Activated CD4-positive, alpha-beta T cell treated with anti-CD3 and anti-CD28 coated beads, Interleukin-10, Interleukin-2, amounts not matched to agents 100 ng/mL and 50 ng/mL, durations not matched to agents 16 hours and 8 hours (primary cell): ENCODE measurements at places on chromosomes 7 and 10.

GRCh38 chr7:70298780-70299471 is 700.7 kb downstream of the AUTS2 start:
- DNase-seq: no peak

DNA sequence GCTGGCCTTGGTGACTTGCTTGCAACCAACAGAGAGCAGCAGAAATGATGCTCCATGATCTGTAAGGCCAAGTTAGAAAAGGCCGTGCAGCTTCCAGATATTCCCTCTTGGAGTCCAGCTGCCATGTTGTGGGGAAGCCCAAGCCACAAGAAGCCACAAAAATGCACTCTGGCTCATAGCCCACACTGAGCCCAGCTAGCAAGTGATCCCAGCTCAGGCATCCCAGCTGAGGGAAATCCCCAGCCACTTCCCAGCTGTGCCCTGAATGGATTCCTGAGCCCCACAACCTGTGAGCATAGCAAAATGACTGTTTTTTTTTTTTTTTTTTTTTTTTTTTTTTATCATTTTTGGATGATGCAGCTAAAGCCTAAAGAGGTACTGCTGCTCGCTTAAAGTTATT is 11.1 kb upstream of the SDK1 start:
- no peak for DNase-seq

DNA sequence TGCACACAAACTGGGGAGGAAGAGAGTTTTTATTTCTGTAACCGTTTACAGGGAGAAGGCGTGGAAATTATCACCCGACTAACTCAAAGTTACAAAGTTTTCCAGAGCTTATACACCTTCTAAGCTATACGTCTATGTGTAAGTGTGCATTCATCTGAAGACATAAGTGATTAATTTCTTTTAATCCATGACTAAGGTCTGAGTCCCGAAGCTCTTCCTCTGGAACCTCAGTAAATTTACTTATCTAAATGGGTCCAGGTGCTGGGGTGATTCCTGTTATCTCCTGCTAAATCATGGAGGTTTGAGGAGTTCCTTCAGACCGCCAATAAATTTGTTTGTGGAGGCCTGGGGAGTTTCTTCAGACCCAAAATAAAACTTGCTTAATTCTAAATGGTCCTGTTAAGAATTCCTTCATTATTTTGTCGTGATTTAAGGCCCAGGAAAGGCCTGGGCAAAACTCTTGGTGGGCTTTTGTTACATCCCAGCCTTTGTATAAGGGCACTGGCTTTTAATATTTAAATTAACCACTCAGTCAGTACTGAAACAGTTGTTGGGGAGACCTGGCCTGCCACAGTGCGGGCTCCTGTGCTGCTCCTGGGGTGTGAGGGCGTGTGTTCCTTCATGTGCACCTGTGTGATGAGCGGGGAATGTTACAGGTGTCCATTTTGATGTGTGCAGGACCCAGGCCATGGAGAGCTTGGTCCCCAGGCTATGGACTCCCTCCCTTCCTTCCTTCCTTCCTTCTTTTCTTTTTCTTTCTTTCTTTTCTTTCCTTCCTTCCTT is 5.8 kb upstream of the METTL27 start:
- no peak for DNase-seq

GRCh38 chr7:68247571-68247970 is 1250.9 kb downstream of the TYW1 start:
- DNase-seq: no peak

DNA sequence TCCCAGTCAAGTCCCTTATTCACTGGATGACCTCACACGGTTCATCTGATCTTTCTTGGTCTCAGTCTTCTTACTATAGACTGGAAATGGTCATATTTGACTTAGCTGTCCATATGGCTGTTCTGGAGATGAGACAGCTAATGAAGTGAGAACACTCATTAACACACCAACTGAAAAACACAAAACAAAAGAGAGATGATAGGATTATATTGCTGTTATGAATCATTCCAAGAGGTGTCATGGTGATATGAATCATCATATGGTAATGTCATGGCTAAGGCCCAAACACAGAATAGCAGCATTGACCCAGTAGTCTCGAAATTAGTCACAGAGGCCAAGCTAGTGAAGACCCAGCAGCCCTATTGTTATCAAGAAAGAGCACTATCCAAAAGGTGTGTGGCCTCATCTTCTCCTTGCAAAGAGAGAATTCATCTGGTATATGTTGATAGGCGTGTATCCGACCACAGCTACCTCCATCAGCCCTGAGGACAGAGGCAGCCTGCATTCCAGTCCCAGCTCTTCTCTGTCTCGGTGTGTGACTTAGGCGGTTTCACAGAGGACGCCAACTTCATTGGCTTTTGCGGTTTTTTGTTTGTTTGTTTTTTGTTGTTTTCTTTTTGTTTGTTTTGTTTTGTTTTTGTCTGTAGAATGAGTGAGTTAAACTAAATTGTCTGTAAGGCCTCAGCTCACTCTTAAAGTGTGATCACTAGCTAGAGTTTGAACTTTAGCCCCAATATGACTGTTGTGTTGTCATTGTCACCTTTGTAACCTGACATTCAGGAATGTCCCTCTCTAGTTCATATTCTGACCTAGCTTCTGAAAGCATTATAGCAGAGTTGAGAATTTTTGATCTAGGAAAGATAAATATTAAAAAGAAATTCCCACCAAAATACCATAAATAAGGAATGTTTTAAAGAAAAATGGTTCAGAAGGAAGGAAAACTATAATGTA is 97.4 kb upstream of the PDCD4 start:
- peak; percentile 98 for DNase-seq

DNA sequence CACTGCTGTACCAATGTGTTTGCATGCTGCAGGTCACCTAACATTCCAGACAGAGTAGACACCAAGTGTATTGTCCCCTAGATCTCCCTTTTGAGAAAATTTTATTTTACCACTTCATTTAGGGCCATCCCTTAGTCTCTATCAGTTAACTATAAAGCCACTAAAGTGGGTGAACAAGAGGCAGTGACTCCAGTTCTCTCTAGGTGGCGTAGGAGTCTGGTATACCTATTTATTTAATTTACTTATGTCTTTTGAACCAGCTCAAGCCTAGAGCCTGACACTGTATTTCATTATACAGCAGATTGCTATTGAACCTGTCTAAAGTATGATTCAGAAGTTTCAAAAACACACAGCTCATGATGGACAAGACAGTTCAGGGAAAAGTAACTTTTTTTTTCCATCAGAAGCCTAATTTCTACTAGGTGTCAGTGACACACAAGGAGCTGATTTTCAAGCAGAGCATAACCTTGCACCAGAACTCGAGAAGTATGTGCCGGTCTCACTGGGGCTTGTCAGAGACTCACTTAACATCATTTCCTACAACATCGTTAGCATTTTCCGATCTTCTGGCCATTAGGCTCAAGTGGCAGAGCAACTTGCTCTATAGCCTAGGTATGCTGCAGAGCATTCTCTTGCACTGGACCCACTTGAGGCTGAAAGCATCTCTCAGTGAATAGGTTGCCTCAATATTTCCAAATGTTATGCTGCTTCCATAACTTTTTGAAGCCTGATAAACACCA is 175.4 kb downstream of the CDC14C start:
- no peak for DNase-seq

DNA sequence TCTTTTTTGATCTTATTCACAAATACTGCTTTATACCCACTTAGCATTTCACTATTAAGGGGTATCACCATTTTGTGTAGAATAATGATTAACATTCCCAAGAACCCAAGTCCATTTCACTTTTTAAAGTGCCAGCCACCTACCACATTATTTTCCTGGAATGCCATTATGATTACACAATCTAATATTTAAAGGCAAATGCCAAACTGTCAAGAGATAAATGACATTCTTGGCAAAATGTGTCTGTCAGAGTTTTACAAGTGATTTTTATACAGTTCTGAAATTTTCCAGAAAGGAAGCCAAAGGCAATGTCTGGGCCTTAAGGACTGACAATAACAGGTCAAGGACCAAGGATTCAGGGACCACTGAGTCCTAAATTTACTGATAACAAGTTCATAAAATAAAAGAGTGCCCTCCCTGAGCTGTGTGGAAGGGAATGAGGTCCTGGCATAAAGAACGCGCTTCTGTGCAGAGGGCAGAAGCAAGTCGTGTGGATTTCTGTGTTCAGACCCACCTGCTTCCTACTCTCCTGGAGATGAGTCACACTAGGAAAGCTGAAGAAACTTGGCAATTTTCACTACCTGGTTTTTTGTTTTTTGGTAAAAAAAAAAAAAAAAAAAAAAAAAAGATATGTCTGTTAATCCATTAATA is 66.5 kb downstream of the UBE2H start:
- DNase-seq: no peak

- DNase-seq: no peak
Observed at GRCh38 chr10:93438613-93439253, 43.4 kb downstream of the MYOF start.

GRCh38 chr10:101012525-101013364 is 13.1 kb downstream of the LZTS2 start:
- peak; percentile 90 for DNase-seq

GRCh38 chr10:73908853-73909539 is 1.9 kb upstream of the PLAU start:
- DNase-seq: peak; percentile 90

- no peak for DNase-seq
Observed at GRCh38 chr7:130897515-130898419, 163.8 kb upstream of the KLF14 start.

GRCh38 chr10:43190775-43191174 is 52.5 kb downstream of the CSGALNACT2 start:
- DNase-seq: no peak

GRCh38 chr10:35533565-35533964 is 71.6 kb upstream of the GJD4 start:
- DNase-seq: no peak

GRCh38 chr7:91165846-91166230 is 98.4 kb upstream of the FZD1 start:
- no peak for DNase-seq

DNA sequence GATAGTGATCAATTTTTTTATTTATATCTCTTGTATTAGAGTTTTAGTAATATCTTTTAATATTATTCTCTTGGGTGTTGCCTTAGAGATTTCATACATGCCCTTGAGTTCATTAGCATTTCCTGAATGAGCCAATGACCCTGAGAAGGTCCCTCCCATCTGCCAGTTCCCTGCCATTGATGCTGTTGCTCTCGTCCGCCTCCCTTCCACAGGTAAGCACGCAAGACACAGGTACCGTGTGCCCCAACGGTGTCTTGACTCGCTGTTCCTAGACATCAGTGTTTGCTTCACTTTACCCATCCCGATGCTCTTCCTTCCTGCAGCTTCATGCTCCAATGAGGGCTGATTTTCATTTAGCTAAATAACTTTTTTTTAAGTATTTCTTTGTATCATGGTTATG is 19.7 kb upstream of the PWWP2B start:
- DNase-seq: no peak

DNA sequence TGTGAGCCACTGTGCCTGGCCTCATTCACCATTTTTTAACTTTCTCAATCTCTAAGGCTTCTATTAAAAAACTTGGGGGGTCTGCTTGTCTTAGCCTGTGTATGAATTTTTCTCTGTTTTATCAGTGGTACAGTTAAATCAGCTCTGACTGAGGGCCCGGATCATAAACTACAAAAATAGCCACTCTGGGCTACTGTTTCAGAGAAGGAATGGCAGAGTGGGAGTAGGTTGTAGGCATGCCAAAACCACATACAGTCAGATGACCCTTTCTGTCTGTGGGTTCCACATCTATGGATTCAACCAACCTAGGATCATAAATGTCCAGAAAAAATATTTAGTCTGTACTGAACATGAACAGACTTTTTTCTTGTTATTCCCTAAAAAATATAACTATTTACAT is 21.3 kb downstream of the TBC1D12 start:
- no peak for DNase-seq

GRCh38 chr7:79854621-79855020 is 280.0 kb upstream of the GNAI1 start:
- DNase-seq: no peak

GRCh38 chr10:50210876-50211275 is 40.4 kb downstream of the ASAH2 start:
- peak; percentile 14 for DNase-seq
